Motor neuron (in vitro differentiated cells): ENCODE measurements at places on chromosomes 7 and 10. TPM values are rescaled to one million over a fixed set of nuclear protein-coding genes. Genes with fewer than 3 reads are reported as not detected.

The CRTAC1 gene
- 0.27 and 0.77 TPM in 2 replicates for total RNA-seq

The CNPY1 gene
- not detected in 2 replicates for total RNA-seq

The TUBB8 gene
- 2.8 and 3.0 TPM in 2 replicates for total RNA-seq

The OR9A2 gene
- total RNA-seq, result not detected in 2 replicates

The SPDYE8 gene
- 0.33 and 0.36 TPM in 2 replicates for total RNA-seq

The PSD gene
- 33.1 and 34.7 TPM in 2 replicates for total RNA-seq

The IMPDH1 gene
- total RNA-seq, result 30.2 and 30.8 TPM in 2 replicates

The HSPA12A gene
- 28.4 and 35.2 TPM in 2 replicates for total RNA-seq

The BAMBI gene
- total RNA-seq, result 8.3 and 8.5 TPM in 2 replicates

The PODXL gene
- 49.1 and 60.3 TPM in 2 replicates for total RNA-seq

The CHAT gene
- not detected in 2 replicates for total RNA-seq

The PIK3CG gene
- not detected in 2 replicates for total RNA-seq

The IFIT2 gene
- total RNA-seq, result 27.1 and 32.4 TPM in 2 replicates

The HUS1 gene
- 11.1 and 14.8 TPM in 2 replicates for total RNA-seq

The RPEL1 gene
- total RNA-seq, result 1.3 and 1.5 TPM in 2 replicates

The CCZ1 gene
- total RNA-seq, result 67.9 and 79.8 TPM in 2 replicates

The GIMAP8 gene
- not detected in 2 replicates for total RNA-seq

The DGKB gene
- total RNA-seq, result 0.28 and 0.34 TPM in 2 replicates

The CALML5 gene
- total RNA-seq, result not detected in 2 replicates

The MLXIPL gene
- 0.85 and 3.2 TPM in 2 replicates for total RNA-seq

The CPXM2 gene
- 0.09 and 0.13 TPM in 2 replicates for total RNA-seq

The CALHM2 gene
- 30.1 and 32.8 TPM in 2 replicates for total RNA-seq

The GNG11 gene
- total RNA-seq, result 0.98 and 1.1 TPM in 2 replicates

The VENTX gene
- not detected in 2 replicates for total RNA-seq
